ENCODE measurements at places on chromosomes 7 and 10. TPM values are rescaled to one million over a fixed set of nuclear protein-coding genes. Genes with fewer than 3 reads are reported as not detected.

The SAMD9 gene
- total RNA-seq: not detected

The GRID2IP gene
- 1.9 TPM for total RNA-seq

The ZNF503 gene
- total RNA-seq: 1.1 TPM

The TRDMT1 gene
- 7.7 TPM for total RNA-seq

The CELF2 gene
- total RNA-seq: 139 TPM

DNA sequence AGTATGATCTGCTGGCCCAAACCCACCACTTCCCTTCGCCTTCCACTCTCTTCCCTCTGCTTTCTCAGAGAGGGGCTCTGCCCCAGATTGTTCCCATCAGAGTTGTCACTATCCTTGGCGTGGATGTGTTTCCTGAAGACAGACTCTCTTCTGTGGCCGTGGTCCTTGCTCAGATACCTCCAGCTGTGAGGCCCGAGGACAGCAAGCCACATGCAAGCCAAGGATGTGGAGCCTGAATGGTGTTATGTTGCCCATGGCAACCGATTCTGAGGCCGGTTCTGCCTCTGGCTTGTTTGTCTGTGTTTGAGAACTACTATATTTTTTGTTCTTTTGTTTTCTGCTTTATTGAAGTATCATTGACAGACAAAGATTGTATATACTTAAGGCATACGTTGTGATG lies 247.4 kb upstream of the PODXL start:
- no peak overlapping the region for H3K27ac ChIP-seq
- DNase-seq: no peak
- no peaks in the 10 kb centered on the region for H3K27me3 ChIP-seq
- H3K36me3 ChIP-seq: no peaks in the 10 kb centered on the region
- no peak overlapping the region for H3K4me3 ChIP-seq

GRCh38 chr7:30276203-30276900 lies 8.0 kb upstream of the ZNRF2 start:
- DNase-seq: peak; percentile 83
- no peak overlapping the region for H3K27ac ChIP-seq
- peaks cover 17% of the 10 kb centered on the region for H3K27me3 ChIP-seq
- H3K4me1 ChIP-seq: peaks cover 2% of the 10 kb centered on the region

- no peak overlapping the region for H3K4me3 ChIP-seq
- no peaks in the 10 kb centered on the region for H3K27me3 ChIP-seq
- no peaks in the 10 kb centered on the region for H3K36me3 ChIP-seq
- H3K4me1 ChIP-seq: no peaks in the 10 kb centered on the region
Measured at GRCh38 chr10:95445837-95446486, 115.2 kb downstream of the SORBS1 start.

DNA sequence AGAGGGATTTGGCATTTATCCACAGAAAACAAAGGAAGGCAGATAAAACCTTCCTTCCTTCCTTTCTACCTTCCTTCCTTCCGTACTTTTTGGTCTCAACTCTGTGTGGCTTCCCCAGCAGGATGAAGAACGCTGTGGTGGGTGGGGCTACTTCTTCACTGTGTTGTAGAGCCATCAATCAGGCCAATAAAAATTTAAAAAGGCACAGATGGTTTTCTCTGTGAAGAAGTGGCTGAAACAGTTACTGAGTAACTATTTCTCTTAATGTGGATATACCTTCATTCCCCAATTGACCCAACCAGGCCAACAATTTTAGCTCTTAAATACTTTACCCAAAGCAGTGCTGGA lies 75.8 kb downstream of the ZNF92 start:
- H3K27ac ChIP-seq: no peak overlapping the region
- no peaks in the 10 kb centered on the region for H3K36me3 ChIP-seq
- no peaks in the 10 kb centered on the region for H3K4me1 ChIP-seq
- no peak overlapping the region for H3K4me3 ChIP-seq

- no peaks in the 10 kb centered on the region for H3K4me1 ChIP-seq
- no peak overlapping the region for H3K27ac ChIP-seq
- H3K4me3 ChIP-seq: peak overlapping the region; percentile 80
- peaks cover 97% of the 10 kb centered on the region for H3K27me3 ChIP-seq
- DNase-seq: peak; percentile 83
Measured at GRCh38 chr7:19107356-19108146, 9.9 kb downstream of the TWIST1 start.

DNA sequence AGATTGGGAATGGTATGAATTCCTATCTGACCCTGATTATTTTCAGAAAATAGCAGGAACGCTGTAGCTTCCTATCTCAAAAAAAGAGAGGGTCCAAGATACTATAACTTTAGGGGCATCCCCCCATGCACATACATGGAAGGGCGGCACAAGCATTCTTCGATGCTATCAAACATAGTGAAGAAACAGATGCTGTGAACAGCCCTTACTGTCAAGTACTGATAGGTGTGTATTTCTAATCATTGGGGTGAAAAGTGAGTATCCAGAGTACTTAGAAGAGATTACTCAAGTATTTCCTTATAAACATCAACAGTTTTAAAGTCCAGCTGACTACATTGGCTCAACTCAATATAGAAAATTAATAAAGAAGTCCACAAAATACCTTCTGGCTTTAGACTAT lies 17.0 kb upstream of the NUP42 start:
- no peaks in the 10 kb centered on the region for H3K27me3 ChIP-seq
- DNase-seq: no peak
- H3K27ac ChIP-seq: no peak overlapping the region

DNA sequence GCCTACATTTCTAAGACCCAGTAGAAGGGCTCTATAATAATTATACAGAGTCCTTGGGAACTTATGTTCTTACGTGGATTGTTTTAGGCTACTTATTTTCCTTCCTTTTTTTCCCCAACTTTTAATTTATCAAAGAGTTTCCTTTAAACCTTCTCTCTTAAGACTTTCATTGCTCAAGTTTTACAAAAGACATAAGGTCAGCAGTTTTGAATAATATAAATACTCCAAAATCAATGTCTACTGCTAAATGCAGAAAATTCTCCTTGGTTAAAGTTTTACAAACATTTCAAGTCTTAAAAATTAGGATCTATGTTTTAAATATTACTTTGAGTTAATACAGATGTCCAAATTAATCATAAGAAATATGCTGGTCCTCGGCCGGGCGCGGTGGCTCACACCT lies 97.0 kb downstream of the LARP4B start:
- no peaks in the 10 kb centered on the region for H3K4me1 ChIP-seq
- DNase-seq: no peak
- no peak overlapping the region for H3K4me3 ChIP-seq
- H3K27ac ChIP-seq: no peak overlapping the region

GRCh38 chr7:54960517-54960916 lies 58.3 kb upstream of the EGFR start:
- H3K36me3 ChIP-seq: no peaks in the 10 kb centered on the region
- H3K27me3 ChIP-seq: no peaks in the 10 kb centered on the region
- no peaks in the 10 kb centered on the region for H3K4me1 ChIP-seq
- DNase-seq: no peak

DNA sequence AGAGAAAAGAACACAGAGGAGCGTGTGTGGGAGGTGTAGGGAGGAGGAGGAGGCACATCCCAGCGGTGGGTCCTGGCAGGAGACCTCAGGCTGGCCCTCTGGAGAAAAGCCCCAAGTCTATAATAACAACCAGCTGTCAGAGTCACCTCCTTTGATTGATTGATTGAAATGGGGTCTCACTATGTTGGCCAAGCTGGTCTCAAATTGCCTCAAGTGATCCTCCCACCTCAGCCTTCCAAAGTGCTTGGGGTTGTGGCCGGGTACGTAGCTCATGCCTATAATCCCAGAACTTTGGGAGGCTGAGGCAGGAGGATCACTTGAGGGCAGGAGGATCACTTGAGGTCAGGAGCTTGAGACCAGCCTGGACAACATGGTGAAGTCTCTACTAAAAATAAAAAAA lies 103.0 kb upstream of the ANLN start:
- peaks cover 3% of the 10 kb centered on the region for H3K36me3 ChIP-seq
- H3K27ac ChIP-seq: no peak overlapping the region
- H3K4me3 ChIP-seq: no peak overlapping the region
- peaks cover 20% of the 10 kb centered on the region for H3K4me1 ChIP-seq
- H3K27me3 ChIP-seq: no peaks in the 10 kb centered on the region

DNA sequence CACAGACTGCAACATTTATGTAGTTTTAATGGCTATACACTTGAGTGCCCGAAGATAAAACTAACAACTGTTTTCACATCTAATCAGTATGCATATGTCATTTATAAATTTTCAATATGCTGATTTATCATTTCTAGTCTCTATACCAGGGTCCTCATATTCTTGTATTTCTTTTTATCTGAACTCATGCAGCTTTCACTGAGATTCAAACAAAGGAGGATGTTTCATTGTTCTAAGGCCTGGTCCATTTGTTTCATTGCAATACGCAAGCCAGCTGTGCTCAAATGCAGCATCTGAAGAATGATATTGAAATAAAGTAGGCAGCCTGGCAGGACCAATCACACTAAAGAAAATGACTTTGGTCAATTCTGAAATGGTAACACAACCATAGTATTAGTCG lies 31.7 kb downstream of the MAGI2 start:
- DNase-seq: no peak
- no peaks in the 10 kb centered on the region for H3K36me3 ChIP-seq
- no peak overlapping the region for H3K27ac ChIP-seq
- no peaks in the 10 kb centered on the region for H3K4me1 ChIP-seq
- no peak overlapping the region for H3K4me3 ChIP-seq
